Fibroblast of mammary gland (primary cell): ENCODE measurements at places on chromosomes 3 and 15.

DNA sequence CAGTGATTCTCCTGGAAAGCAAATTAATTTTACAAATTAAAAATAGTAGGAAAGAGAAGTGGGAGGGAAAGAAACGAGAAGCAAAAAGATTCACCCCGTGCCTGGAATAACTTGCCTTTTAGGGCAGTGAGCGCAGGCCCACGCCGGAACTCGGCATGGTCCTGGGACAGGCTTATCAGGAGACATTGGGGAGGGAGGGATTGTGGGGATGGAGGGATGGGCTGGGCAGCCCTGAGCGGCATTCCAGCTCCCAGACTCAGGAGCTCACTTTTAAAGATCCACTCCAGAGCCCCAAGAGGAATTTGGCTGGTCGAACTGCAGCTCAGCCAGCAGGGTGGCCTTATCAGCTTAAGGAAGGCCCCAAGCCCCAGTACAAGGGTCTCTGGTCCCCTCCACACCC, 117.9 kb downstream of the ADCY5 start:
- no peak for DNase-seq

- peak; percentile 71 for DNase-seq
Measured at GRCh38 chr3:150970665-150971324, 1.7 kb downstream of the CLRN1 start.

- DNase-seq: peak; percentile 84
Measured at GRCh38 chr3:190017521-190018288, 103.0 kb downstream of the P3H2 start.

DNA sequence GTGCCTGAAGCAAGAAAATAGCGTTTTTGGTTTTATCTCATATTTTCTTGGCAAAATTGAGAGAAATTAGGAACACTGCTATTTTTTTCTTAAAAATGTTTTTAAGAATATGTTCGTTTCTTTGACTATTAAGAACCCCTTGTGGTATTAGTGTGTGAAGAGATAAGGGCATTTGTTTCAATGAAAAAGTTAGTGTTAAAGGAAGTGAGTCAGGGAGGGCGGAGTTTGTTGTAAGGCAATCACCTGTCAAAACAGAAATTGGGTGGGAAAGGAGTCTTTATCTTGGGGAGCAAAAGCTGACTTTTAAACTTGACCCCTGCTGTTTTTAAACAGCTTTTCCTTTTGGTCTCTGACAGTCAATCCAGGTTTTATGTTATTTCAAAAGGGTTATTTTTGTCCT, 4.2 kb downstream of the RAP2B start:
- no peak for DNase-seq

- peak; percentile 67 for DNase-seq
Measured at GRCh38 chr3:78728406-78729145, 1039.2 kb downstream of the ROBO1 start.

- DNase-seq: no peak
Measured at GRCh38 chr3:118226206-118226605, 808.4 kb downstream of the IGSF11 start.
